ENCODE measurements at places on chromosomes 12 and 14.

DNA sequence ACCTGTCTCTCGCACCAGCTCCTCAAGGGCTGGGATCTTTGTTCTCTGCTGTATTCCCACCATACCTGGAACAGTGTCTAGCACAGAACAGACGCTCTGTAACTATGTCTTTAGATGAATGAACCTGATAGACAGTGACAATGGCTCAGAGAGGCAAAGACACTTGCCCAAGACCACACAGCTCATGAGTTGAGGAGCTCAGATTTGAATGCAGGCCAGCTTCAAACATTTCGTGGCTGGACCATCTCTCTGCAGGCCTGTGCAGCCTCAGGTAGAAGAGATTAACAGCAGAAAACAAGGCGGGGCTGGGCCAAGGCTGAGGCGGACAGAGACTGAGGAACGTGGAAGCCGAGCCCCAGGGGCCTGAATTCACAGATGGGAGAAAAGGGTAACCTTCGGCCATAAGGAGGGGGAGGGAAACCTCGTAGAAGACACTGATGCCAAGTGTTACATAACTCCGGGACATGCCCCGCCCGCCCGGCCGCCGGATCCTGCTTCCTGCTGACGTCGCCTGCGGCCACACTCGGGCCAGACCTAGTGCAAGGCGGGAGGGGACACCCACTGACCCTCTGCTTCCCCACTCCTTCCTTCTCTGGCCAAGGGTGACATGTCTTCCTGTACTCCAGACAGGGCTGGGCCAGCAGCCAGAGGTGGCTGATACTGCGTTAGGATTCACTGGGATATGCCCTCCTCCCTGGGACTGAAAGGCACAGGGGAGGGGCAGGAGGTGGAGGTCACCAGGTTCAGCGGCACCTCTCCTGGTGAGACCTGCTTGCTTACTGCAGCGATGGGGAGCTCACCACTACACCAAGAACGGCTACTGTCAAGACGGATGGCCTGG, 86.8 kb downstream of the RFLNA start:
- DNase-seq, result no peak

GRCh38 chr12:102601621-102602020, 121.3 kb upstream of the IGF1 start:
- no peak for DNase-seq

GRCh38 chr14:23636317-23637211, at the start of gene DHRS2:
Gene DHRS2, plus strand, starts transcription at chr14:23636364. Its CDS starts 2,501 bp downstream, at chr14:23638865.
- no peak for DNase-seq

DNA sequence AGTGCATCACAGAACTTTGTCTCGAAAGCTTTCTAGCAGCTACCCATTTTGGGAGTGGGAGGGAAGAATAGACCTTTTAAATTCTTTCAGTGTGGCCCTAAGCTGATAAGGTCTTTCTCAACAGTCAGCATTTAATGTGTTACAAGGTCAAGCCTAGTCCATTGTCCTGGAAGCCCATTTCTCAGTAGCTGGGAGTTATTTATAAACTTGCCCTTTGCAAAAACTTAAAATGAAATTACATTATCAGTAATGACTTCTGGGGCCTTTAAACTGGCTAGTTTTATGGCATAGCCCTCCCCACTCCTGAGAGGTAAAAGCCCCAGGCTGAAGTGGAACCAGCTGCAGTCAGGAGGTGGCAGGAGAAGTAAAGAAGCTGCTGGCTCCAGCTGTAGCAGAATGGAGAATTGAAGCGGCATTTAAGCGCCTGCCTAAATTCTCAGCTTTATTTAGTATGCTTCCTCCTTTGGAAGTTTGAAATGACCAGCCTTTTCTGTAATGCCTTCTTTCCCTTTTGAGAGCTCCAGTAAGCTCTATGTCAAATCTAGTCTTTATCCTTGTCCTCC, 12.4 kb downstream of the COPZ1 start:
- peak; percentile 7 for DNase-seq

Measured in DMS79 treated with DMSO at 0.1 percent for 48 hours (cell line).